ENCODE measurements at places on chromosomes 7 and 10.
A peak's percentile ranks its signal among the peaks of the same experiment; 100 is the strongest.

- DNase-seq: no peak
These were observed 58.4 kb downstream of the MKI67 start for GRCh38 chr10:128067691-128068397.

- no peak for DNase-seq
These were observed 31.0 kb downstream of the PON3 start for GRCh38 chr7:95365151-95365550.

GRCh38 chr7:124276005-124276622 is 243.2 kb upstream of the TMEM229A start:
- DNase-seq: peak; percentile 2

DNA sequence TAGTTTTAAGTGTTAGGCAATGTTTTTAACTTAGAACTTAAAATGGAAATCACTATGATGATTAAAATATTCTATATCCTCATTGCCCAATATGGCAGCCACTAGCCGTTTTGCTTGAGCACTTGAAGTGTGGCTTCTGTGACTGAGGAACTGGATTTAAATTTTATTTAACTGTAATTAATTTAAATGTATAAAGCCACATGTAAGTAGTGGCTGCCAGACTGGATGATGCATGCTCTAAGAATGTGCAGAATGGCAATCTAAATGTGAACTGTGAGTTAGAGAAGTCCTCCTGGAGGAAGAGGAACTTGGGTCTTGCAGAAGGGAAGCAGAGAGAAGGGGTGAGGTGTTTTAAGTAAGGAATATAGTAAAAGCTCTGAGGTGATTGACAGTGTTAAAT is 451.4 kb downstream of the SUGCT start:
- DNase-seq: no peak

- DNase-seq: no peak
These were observed 34.0 kb downstream of the FAM20C start for GRCh38 chr7:226281-226895.

GRCh38 chr10:62514079-62514693 is 140.0 kb downstream of the ZNF365 start:
- no peak for DNase-seq

DNA sequence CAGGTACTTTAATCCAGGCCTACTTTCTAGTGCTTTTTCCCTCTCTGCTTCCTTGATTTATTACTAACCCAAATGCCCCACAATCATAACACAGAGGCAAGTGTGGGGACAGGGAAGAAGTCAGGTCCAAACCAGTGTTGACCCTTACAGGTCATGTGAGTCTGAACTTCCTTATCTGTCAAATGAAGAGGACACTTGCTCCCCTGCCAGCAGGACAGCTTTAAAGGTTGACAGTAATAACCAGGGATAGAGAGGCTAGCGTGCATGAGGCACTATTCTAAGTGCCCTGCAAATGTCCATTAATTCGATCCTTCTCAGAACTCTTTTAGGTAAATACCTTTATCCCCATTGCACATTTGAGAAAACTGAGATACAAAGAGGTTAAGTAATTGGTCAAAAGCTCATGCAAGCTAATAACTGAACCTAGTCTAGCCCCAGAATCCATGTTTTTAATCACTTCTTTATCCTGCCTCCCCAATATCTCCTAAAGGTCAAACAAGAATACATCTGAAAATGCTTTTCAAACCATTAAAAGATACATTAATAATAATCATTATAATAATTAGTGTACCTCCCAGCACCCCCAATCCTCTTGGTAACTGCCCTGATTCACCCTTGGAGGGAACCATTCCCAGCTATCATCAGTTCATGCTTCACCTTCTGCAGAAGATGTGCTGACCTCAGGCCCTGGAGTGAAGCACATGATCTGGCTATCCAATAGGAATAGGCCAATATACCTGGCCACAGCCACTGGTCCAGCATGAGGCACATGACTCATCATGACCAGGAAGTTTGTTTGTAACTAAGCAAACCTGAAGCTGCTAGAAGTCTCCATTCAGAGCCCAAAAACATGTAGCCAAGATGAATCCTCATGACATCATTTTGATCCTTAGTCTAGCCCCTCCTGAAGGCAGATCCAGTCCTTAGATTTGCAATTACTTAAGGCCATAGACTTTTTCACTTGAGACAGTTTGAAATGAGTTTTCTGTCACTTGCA is 40.7 kb downstream of the SGMS1 start:
- DNase-seq: no peak

- DNase-seq: no peak
These were observed 519 bp upstream of the RPP38 start for GRCh38 chr10:15096661-15097010.

Measured in DMS 273 treated with DMSO at 0.1 percent for 48 hours (cell line).